WERI-Rb-1 (cell line): ENCODE measurements at places on chromosomes 1 and 21.

DNA sequence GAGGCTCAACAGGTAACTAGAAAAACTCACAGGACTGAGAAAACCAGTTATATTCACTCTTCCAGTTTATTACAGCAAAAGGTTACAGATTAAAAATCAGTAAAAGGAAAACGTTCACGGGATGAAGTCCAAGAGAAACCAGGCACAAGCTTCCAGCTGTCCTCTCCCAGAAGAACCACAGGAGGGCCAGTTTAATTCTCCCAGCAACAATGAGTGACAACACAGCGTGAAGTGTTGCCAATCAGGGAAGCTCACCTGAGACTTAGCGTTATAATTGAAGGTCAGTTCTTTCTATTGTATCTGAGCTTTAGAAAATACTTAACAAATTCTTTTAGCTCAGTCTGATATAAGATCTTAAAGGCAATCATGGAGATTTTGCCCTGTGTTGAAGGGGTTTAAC, 65.2 kb upstream of the TNR start:
- no peak for DNase-seq

DNA sequence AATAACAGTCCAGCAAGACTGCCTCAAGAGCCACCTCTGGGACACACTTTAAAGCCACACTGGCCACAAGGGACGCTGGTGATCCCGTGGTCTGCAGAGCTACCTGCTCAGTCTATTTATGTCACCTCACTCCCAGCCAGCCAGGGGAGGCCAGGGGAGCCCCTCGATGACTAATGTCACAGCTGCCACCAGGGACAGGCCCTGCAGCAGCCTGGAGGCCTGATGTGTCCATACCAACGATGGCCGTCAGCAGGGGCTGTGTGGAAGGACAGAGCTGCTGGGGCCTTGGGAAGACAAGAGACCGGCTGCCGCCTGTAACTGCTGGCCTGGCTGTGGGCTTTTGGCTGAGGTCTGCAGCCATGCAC, 71.0 kb downstream of the SIK1 start:
- peak; percentile 44 for DNase-seq

GRCh38 chr1:30191154-30191702, 532.2 kb downstream of the MATN1 start:
- peak; percentile 79 for DNase-seq

DNA sequence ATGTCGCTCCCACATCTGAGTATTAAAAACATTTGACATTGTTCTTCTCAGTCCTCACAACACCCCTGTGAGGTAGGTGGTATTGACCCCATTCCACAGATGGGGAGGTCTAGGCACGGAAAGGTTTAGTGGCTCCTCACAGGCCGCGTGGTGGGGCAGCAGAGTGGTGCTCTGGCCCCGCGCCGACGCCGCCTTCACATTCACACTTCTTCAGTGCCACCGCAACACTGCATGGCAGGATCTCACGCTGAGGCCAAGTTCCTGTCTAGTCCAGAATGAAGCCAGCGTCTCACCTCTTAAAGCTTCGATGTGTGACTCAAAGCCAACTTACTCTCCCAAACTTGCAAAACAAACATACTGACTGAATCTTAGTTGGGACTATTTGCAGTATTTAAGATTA, 12.1 kb downstream of the ICMT start:
- no peak for DNase-seq

- no peak for DNase-seq
Observed at GRCh38 chr1:207952617-207953542, 42.0 kb upstream of the CD34 start.

GRCh38 chr21:45543371-45543709, 1.1 kb upstream of the SLC19A1 start:
- no peak for DNase-seq

DNA sequence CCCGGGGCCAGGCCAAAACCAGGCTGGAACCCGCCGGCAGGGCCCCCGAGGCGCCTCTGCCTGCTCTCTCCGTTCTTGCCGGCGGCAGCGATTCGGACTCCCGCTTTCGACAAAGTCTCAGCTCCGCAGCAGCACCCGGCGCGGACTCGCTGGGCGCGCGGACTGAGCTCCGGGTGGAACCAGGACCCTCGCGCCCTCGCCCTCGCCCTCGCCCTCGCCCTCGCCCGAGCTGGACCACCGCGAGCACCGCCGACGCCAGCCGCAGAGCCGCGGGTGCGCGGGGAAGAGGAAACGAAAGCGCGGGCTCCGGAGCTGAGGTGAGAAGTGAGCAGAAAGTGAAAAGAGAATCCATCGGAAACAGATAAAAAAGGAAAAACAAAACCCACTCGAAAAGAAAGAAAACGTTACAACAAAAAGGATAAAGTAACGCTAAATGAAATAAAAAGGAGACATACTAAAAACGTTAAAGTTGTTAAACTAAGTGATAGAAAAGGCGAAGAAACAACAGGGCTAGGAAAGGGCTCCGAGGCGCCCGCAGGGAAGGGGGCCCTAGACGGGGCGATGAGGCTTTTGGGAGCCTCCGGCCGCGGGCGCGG, 64.9 kb downstream of the MEF2D start:
- DNase-seq = no peak
